Upper lobe of left lung (tissue), 6 donors: ENCODE measurements at places on chromosomes 7 and 10. TPM values are rescaled to one million over a fixed set of nuclear protein-coding genes. Genes with fewer than 3 reads are reported as not detected.
A peak's percentile ranks its signal among the peaks of the same experiment; 100 is the strongest.

- H3K4me3 ChIP-seq = no peak overlapping the region
- peaks cover 3% of the 10 kb centered on the region for H3K4me1 ChIP-seq
- H3K27me3 ChIP-seq = no peaks in the 10 kb centered on the region
- no peak for DNase-seq
Observed at GRCh38 chr7:28674359-28674782, 262.1 kb downstream of the CREB5 start.

GRCh38 chr10:47020471-47020870 lies 109.2 kb downstream of the PTPN20 start:
- no peaks in the 10 kb centered on the region for H3K36me3 ChIP-seq
- no peak overlapping the region for H3K4me3 ChIP-seq
- DNase-seq = peak; percentile 21
- H3K4me1 ChIP-seq = no peaks in the 10 kb centered on the region
- H3K27me3 ChIP-seq = no peaks in the 10 kb centered on the region

DNA sequence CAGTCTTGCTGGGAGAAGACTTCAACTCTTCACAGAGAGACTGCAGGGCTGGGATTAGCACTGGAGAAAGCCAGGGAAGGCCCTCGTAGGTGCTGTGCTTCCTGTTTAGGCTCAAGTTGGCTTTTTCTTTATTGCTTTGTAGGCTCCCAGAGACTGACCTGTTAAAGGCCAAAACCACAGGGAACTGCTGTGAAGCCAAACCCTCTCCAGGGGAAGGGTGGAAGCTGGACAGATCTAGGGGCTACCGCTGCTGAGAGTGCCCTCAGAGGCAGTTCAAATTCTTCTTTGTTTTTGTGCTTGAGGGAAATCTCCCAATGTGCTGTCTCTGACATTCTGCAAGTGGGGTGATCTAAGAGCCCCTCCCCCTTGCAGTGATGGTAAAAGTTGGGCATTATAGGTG lies 198.4 kb downstream of the CNTNAP2 start:
- H3K4me1 ChIP-seq = no peaks in the 10 kb centered on the region
- DNase-seq = no peak
- no peak overlapping the region for H3K4me3 ChIP-seq
- no peaks in the 10 kb centered on the region for H3K27me3 ChIP-seq
- H3K27ac ChIP-seq = no peak overlapping the region

DNA sequence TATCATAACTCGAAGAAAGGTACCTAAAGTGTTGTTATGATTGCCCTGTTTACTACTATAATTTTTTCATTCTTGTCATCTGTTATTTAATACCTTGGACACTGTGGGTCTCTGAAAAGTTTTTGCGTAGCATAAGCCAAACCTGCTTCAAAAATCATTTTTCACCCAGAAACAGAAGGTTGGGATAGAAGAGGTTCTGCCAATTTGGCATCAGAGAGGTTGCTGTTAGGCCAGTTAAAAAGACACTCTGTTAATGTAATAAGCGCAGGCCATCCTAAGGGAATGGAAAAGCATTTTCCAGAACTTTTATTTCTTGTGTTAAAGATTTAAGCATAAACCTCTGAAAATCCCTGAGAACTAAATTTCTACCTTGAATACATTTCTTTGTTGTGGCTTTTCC lies 212.2 kb downstream of the BMPER start:
- H3K36me3 ChIP-seq = no peaks in the 10 kb centered on the region
- H3K4me1 ChIP-seq = no peaks in the 10 kb centered on the region
- no peak overlapping the region for H3K4me3 ChIP-seq
- DNase-seq = no peak
- no peak overlapping the region for H3K27ac ChIP-seq
- H3K27me3 ChIP-seq = no peaks in the 10 kb centered on the region

- no peaks in the 10 kb centered on the region for H3K4me1 ChIP-seq
- H3K36me3 ChIP-seq = no peaks in the 10 kb centered on the region
- H3K27ac ChIP-seq = no peak overlapping the region
Observed at GRCh38 chr7:3481435-3481834, 180.4 kb downstream of the SDK1 start.

DNA sequence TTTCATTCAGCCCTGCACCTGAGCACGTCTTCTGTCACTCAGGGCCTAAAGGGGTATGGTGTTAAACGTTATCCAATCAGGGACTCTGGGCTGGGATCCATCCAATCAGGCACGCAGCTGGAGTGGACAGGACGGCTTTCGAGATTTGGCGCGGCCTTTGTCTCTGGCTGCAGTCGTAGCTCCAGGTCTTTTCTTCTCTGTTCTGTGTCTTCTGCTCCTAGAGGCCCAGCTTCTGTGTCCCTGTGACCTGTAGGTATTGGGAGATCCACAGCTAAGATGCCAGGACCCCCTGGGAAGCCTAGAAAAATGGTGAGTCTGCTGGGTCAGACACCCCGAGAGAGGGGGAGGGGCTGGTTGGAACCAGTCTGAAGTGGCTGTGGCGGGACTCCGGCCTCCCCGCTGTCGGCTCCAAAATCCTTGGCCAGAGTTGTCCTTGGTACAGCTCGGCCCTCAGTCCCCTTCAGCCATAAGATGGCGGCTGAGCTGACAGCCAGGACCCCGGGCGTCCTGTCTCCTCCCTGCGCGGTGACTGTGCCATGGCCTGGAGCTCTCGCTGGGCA lies 11.7 kb upstream of the ZNF680 start:
- H3K27me3 ChIP-seq = peaks cover 8% of the 10 kb centered on the region
- no peak for DNase-seq
- peak overlapping the region; percentile 19 for H3K4me3 ChIP-seq
- no peak overlapping the region for H3K27ac ChIP-seq
- peaks cover 10% of the 10 kb centered on the region for H3K4me1 ChIP-seq

GRCh38 chr10:61896854-61897661 lies 4.4 kb upstream of the ARID5B start:
- H3K27me3 ChIP-seq = no peaks in the 10 kb centered on the region
- peak overlapping the region; percentile 44 for H3K4me3 ChIP-seq

GPR26 gene
- total RNA-seq = not detected

DNA sequence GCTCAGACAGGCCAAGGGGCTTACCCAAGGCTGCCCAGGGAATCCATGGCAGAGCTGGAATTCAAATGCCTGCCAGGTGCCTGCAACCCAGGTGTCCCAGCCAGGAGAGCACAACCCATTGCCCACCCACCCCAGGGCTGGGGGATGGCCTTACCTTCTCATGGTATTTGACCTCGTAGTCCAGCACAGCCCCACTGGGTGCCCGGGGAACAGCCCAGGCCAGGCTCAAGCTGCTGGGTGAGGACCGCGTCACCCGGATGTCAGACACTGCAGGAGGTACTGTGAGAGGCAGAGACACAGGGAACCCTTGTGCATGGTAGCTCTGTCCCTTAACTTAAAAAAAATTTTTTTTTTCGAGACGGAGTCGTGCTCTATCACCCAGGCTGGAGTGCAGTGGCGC lies 9.0 kb downstream of the EPHB4 start:
- peaks cover 94% of the 10 kb centered on the region for H3K36me3 ChIP-seq
- no peaks in the 10 kb centered on the region for H3K27me3 ChIP-seq
- H3K4me1 ChIP-seq = peaks cover 7% of the 10 kb centered on the region
- no peak overlapping the region for H3K4me3 ChIP-seq

- H3K4me1 ChIP-seq = no peaks in the 10 kb centered on the region
- no peak for DNase-seq
- peaks cover 16% of the 10 kb centered on the region for H3K36me3 ChIP-seq
- no peaks in the 10 kb centered on the region for H3K27me3 ChIP-seq
Observed at GRCh38 chr7:134290286-134290685, 26.4 kb downstream of the SLC35B4 start.

DNA sequence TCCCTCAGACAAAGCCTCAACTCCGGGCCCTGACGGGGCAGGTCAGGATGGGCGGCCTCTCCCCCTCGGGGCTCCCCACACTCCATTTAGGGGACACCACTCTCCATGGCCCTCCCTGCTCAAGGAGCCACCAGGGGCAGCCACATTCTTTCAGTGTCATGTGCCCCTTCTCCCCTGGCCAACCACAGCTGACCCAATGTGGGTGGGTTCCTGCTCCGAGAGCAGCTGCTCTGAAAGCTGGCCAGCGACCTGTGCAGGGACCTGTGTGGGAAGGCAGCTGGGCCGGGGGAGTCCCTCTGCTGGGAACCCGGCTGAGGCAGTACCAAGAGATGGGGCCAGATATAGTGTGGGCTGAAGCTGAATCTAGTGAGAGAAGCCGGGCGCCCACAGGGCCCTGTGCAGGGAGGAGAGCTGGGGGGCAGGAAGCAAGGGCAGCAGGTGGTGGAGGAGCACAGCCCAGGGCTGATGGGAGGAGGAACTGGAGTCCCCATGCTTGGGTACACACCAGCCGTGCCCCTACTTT lies 40.6 kb upstream of the NPFFR1 start:
- no peaks in the 10 kb centered on the region for H3K27me3 ChIP-seq
- H3K4me3 ChIP-seq = no peak overlapping the region
- H3K4me1 ChIP-seq = no peaks in the 10 kb centered on the region
- DNase-seq = peak; percentile 49
- no peaks in the 10 kb centered on the region for H3K36me3 ChIP-seq

- H3K27me3 ChIP-seq = peaks cover 10% of the 10 kb centered on the region
- no peaks in the 10 kb centered on the region for H3K36me3 ChIP-seq
- peak overlapping the region; percentile 58 for H3K4me3 ChIP-seq
Observed at GRCh38 chr10:11017000-11017569, 587 bp upstream of the CELF2 start.

ABLIM1 gene
- total RNA-seq = 153 TPM

DNA sequence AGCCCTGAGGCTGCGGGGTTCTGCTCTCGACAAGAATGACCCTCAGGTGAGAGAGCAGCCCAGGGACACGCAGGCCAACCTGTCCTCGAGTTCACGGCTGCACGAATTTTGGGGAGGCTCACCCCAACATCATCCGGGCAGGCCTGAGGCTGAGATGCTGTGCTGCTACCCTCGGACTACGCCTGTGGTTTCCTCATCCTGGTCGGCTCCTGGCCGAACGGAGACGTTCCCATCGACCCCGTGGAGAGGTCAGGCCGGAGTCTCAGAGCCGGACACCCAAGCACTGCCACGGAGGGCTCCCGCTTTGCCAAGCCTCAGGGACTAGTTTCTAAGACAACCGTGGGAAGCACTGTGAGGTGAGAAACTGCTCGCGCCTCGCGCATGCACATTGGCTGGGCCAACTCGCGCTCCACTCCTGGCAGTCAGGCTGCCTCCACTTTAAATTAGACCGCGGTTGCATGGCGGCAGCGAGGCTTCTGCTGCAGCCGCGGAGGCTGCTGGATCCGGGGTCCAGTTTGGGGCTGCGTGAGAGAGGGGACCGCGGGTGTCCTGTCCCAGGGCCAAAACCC lies 203.4 kb downstream of the ZNF716 start:
- no peaks in the 10 kb centered on the region for H3K36me3 ChIP-seq
- peak; percentile 71 for DNase-seq
- H3K27me3 ChIP-seq = no peaks in the 10 kb centered on the region

GRCh38 chr7:36686499-36686898 lies 37.8 kb downstream of the AOAH start:
- no peaks in the 10 kb centered on the region for H3K27me3 ChIP-seq
- no peak for DNase-seq
- H3K4me3 ChIP-seq = no peak overlapping the region
- H3K4me1 ChIP-seq = no peaks in the 10 kb centered on the region
- H3K27ac ChIP-seq = no peak overlapping the region

BMPER gene
- total RNA-seq = 14.1 TPM

GRCh38 chr10:50605269-50605950 lies 18.3 kb downstream of the SGMS1 start:
- DNase-seq = no peak
- H3K27me3 ChIP-seq = no peaks in the 10 kb centered on the region
- no peak overlapping the region for H3K4me3 ChIP-seq
- H3K36me3 ChIP-seq = no peaks in the 10 kb centered on the region
- H3K27ac ChIP-seq = peak overlapping the region; percentile 57

EPO gene
- 0.20 TPM for total RNA-seq

- no peaks in the 10 kb centered on the region for H3K27me3 ChIP-seq
- no peaks in the 10 kb centered on the region for H3K36me3 ChIP-seq
- H3K4me3 ChIP-seq = no peak overlapping the region
- H3K4me1 ChIP-seq = no peaks in the 10 kb centered on the region
- H3K27ac ChIP-seq = no peak overlapping the region
- no peak for DNase-seq
Observed at GRCh38 chr7:114740095-114740494, 181.8 kb upstream of the MDFIC start.

GRCh38 chr10:97331153-97331703 lies 3.3 kb downstream of the FRAT2 start:
- H3K4me3 ChIP-seq = peak overlapping the region; percentile 88
- no peaks in the 10 kb centered on the region for H3K27me3 ChIP-seq
- peaks cover 39% of the 10 kb centered on the region for H3K4me1 ChIP-seq
- peaks cover 4% of the 10 kb centered on the region for H3K36me3 ChIP-seq
- DNase-seq = no peak

SNX13 gene
- 195 TPM for total RNA-seq

DNA sequence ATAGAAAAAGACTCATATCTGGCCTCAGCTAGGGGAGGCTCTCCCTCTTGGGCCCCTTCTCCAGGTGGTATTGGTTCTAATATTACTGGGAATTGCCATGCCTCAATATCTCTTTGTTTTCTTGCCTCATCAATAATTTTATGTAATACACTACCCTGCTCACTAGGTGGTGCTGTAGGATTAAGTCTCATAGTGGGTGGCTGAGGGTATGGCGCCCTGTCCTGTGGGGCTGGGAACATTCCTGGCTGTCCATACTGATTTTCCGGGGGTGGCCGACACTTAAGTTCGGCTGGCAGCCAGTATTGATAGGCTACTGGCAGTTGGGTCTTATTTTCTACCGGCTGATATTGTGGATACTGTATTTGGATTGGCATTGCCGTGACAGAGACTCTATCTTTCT lies 9.0 kb upstream of the TAS2R3 start:
- H3K4me1 ChIP-seq = no peaks in the 10 kb centered on the region
- no peak overlapping the region for H3K27ac ChIP-seq
- H3K4me3 ChIP-seq = no peak overlapping the region
- DNase-seq = no peak
- no peaks in the 10 kb centered on the region for H3K27me3 ChIP-seq

- peaks cover 54% of the 10 kb centered on the region for H3K36me3 ChIP-seq
- no peaks in the 10 kb centered on the region for H3K27me3 ChIP-seq
- H3K4me3 ChIP-seq = no peak overlapping the region
- no peak overlapping the region for H3K27ac ChIP-seq
Observed at GRCh38 chr10:5640501-5640900, 25.9 kb downstream of the ASB13 start.

ANXA11 gene
- total RNA-seq = 327 TPM

DNA sequence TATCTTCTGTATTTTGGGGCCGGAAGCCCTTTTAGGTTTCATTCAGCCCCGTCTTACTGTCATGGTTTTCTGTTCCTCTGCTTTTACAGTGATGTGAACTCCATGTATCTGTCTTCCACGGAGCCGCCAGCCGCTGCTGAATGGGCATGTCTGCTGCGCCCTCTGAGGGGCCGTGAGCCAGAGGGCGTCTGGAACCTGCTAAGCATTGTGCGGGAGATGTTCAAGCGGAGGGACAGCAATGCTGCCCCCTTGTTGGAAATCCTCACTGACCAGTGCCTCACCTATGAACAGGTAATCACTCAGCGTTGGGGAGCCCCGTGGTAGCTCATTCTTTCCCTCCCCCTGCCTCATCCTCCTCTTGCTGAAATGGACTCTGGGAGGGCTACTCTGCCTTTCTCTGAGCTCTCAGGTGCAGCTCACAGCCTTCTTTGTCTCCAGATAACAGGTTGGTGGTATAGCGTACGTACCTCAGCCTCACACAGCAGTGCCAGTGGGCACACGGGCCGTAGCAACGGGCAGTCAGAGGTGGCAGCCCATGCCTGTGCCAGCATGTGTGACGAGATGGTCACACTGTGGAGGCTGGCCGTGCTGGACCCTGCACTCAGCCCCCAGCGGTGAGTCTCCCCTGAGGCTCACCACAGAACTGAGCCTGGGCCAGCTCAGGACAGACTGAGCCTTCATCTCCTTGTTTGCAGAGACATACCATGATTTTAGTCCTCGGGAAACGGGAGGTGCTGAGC lies 5.7 kb downstream of the ZSWIM8 start:
- H3K27me3 ChIP-seq = no peaks in the 10 kb centered on the region
- DNase-seq = no peak
- no peak overlapping the region for H3K4me3 ChIP-seq
- H3K4me1 ChIP-seq = peaks cover 18% of the 10 kb centered on the region
